ENCODE measurements at places on chromosomes 5 and 9. TPM values are rescaled to one million over a fixed set of nuclear protein-coding genes. Genes with fewer than 3 reads are reported as not detected.

STC2 gene
- 431 TPM for total RNA-seq

ZDHHC11 gene
- 1.8 TPM for total RNA-seq

GLRA1 gene
- total RNA-seq: not detected

DROSHA gene
- total RNA-seq: 32.9 TPM

ELOVL7 gene
- under 0.01 TPM for total RNA-seq

GRXCR2 gene
- total RNA-seq: not detected

GDF9 gene
- total RNA-seq: 0.29 TPM

ARSI gene
- 6.5 TPM for total RNA-seq

MSMP gene
- not detected for total RNA-seq

KIF20A gene
- total RNA-seq: 7.2 TPM

Data from osteoblast (primary cell).